ENCODE measurements at places on chromosomes 4 and X. TPM values are rescaled to one million over a fixed set of nuclear protein-coding genes. Genes with fewer than 3 reads are reported as not detected.

The GPR82 gene
- total RNA-seq: not detected

The RHOXF1 gene
- not detected for total RNA-seq

The PCDH19 gene
- total RNA-seq: not detected

The OTUD6A gene
- total RNA-seq: not detected

The MAGEB17 gene
- total RNA-seq: not detected

The MGARP gene
- 0.21 TPM for total RNA-seq

The RHOXF2B gene
- total RNA-seq: not detected

The SETD7 gene
- 19.6 TPM for total RNA-seq

The PNCK gene
- total RNA-seq: 0.36 TPM

The CCDC110 gene
- not detected for total RNA-seq

The BTC gene
- not detected for total RNA-seq

The ENPEP gene
- 0.36 TPM for total RNA-seq

The AMBN gene
- not detected for total RNA-seq

The FRMD7 gene
- total RNA-seq: not detected

- DNase-seq: no peak
These were observed 194.7 kb downstream of the CPEB2 start for GRCh38 chr4:15197005-15197404.

DNA sequence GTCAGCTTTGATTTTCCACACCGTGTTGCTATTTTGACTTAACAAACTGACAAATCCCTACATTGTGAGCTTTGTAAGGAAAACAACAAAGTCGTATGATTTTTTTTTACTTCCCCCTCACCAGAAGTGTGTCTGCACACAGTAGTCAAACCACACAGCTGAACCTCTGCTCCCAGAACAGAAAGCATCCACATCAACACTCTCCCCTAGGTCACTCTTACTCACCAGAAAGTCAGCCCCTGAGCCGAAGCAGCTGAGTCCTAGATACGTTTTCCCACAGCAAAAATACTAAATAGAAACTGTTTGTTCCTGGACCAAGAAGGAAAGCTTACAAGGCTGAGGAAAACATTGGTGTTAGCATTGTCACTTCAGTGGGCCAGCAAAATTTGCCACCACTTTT, 305.7 kb downstream of the DHX15 start:
- DNase-seq: no peak

GRCh38 chr4:161907590-161907955, 256.2 kb downstream of the FSTL5 start:
- no peak for DNase-seq

- DNase-seq: no peak
These were observed 81.6 kb downstream of the ZFX start for GRCh38 chrX:24231131-24231540.

GRCh38 chr4:76219299-76220055, 5.9 kb upstream of the SCARB2 start:
- no peak for DNase-seq

DNA sequence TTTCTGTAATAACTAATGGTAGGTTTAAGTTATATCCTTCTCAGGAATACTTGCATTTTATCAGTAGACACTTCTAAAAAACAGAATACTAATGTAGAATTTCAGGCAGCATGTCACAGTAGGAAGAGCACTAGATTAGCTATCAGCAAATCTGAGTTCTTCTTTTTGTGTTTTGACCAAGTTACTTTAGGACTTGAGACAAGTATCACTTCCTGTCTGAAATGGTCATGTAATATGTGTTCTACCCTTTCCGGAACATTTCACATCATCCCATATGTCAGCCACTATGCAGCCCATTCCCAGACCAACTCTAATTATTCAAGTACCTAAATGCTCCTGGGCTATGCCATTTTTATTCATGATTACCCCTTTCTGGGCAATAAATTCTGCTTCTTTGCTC, 401.8 kb upstream of the RPS6KA3 start:
- DNase-seq: no peak

GRCh38 chr4:55546506-55546755, 278 bp downstream of the CLOCK start:
- DNase-seq: no peak

- peak; percentile 72 for DNase-seq
These were observed 25.5 kb downstream of the IRF2 start for GRCh38 chr4:184448821-184449220.

DNA sequence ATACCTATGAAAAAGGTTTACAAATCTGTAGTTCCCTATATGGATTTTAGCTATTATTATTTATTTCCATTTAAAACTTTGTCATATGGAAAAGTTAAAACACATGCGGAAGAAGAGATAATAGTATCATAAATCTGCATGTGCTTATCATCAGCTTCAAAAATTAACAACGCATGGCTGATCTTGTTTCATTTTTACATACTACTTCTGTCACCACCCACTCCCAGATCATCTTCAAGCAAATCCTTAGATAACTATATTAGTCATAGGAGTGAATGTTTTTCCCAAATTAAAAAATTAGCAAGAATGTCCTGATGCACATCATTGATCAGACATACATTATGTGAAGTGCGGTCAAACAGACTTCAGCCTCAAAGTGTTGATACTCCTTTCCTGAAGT, 24.6 kb upstream of the MOB1B start:
- no peak for DNase-seq

GRCh38 chr4:35604724-35605123, 639.6 kb downstream of the ARAP2 start:
- DNase-seq: no peak

DNA sequence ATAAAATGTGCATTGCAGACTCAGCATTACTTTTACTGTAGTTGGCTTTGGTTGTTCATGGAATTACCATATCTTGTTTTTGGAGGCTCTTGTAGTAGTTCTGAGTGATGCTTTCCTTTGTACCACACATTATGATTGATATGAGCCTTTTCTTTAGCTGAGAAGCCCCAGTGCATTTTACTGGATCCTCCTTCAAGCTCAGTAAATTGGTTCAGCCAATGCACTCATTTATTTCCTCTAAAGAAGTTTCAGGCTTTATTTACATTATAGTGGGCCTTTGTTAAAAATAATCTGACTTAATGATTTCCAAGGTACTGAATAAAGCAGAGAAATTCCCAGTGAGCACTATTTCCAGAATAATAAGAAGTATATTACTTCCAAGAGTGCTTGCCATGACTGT, 21.8 kb downstream of the UPRT start:
- DNase-seq: no peak

- DNase-seq: no peak
These were observed 82.5 kb downstream of the GATB start for GRCh38 chr4:151678048-151678872.

DNA sequence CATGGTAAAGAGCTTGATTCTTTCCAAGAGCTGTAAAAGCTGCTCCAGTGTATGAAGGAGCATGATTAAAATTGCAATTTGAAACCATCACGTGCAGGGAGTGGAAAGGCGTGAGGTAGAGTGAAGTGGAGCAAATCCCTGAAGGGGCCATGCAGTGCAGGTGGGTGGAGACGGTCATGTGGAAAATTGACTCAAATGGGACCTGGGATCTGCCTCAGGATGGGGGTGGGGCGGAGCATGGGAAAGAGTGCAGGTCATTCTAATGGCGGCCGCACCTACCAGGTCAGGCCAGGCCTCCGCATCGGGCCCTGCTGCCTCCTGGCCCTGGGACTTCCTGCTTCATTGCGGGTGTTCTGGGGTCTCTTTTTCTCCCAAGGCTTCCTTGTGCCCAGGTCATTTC, 25.3 kb upstream of the TRIM60 start:
- no peak for DNase-seq

- DNase-seq: no peak
These were observed 420.5 kb downstream of the SLITRK2 start for GRCh38 chrX:146238173-146238572.

DNA sequence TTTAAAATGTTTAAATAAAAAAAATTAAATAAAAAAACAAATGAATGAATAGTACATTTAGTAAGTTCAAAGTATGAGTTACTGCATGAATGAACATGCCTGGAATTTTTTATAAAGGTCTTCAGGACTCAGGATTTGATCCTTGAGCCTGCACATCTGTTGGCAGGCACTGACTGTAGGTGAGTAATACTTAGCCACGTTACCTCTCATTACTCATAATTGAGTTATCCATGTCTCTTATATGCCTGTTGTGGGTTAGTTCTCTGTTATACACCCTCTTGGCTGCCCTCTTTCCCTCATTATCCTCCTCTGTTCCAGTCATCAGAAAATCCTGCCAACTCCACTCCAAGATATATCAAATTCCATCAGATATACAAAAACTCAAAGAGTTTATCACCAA, 276.0 kb downstream of the FBXW7 start:
- DNase-seq: no peak

DNA sequence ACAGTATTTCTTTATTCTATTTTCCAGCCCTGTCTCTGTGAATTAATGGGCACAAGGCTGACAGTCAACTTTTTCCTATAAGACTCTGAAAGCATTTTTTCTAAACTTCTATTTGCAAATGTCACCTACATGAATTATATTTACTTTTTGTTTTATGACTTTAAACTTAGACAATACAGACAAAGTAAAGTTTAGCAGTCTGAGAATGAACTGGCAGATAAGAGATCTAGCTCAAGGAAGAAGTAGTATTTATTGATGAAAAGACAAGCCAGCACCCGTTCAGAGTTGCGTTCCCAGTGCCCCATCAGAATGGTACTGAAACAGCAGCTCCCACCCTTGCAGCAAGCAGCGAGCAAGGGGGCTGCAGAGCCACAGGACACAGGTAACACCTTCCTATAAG, 148.5 kb downstream of the FAM13A start:
- no peak for DNase-seq

DNA sequence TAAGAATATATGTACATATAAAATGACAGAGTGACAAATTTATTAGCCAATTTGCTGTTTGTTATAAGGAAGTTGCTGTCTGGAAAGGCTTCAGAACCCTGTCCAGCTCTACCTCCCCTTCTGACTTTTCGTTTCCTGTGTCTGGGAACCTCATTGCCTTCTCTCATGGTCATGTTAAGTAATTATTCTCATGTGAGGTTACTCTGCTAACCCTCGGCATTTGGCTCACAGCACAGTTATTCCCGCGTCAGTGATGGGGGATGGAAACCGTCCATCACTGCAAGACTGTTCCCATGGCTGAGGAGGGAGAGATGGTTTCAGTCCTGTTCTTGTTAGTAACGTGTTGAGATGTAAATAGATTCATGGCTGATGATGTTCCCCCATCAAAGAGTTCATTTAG, 11.9 kb downstream of the EDNRA start:
- DNase-seq: no peak

GRCh38 chrX:114964374-114964773, 53.0 kb downstream of the IL13RA2 start:
- no peak for DNase-seq

GRCh38 chrX:10106806-10107205, 50.0 kb upstream of the CLCN4 start:
- DNase-seq: peak; percentile 83

GRCh38 chr4:19130866-19131265, 1109.3 kb upstream of the LCORL start:
- no peak for DNase-seq

- no peak for DNase-seq
These were observed 61.1 kb downstream of the CPEB2 start for GRCh38 chr4:15063341-15063740.

GRCh38 chr4:13527981-13528820, 16.1 kb downstream of the NKX3-2 start:
- DNase-seq: no peak

DNA sequence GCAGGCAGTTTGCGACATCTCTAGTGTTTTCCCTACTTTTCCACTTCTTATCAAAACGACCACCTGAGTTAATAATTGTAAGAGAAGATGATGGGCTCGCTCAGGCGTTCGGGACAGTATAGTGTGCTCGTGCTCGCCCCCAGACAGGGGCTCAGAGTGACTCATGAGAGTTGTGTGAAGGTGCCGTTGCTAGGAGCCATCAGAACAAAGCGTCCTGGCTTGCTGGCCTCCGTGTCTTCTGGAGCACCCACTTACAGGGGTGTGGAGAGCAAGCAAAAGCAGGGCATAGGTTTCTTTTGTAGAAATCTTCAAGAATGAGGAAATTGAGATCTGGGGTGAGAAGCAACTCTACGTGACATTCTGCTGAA, 73.0 kb upstream of the ADGRG2 start:
- DNase-seq: no peak

- DNase-seq: no peak
These were observed 262.0 kb downstream of the COL25A1 start for GRCh38 chr4:109040441-109040840.

DNA sequence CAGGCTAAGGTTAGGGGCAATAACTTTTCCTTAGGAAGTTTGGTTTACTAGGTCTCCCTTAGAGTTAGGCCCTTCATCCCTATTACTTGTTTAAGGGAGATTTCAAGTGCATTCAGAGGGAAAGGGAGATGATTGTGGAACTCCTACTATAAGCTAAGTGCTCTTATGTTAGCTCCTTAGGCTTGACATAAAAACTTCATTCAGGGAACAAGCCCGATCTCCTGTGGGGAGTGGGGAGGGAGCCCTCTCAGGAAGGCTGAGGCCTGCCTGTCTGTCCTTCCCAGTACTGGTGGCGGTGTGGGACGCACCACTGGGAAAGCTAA, 8.0 kb downstream of the KLF3 start:
- no peak for DNase-seq

GRCh38 chr4:55329012-55329411, 17.0 kb upstream of the SRD5A3 start:
- no peak for DNase-seq

GRCh38 chrX:115233497-115234455, at the start of gene LRCH2:
TSS of gene LRCH2 (minus strand) at chrX:115234096. CDS start at chrX:115234041, 55 bp downstream.
- no peak for DNase-seq

DNA sequence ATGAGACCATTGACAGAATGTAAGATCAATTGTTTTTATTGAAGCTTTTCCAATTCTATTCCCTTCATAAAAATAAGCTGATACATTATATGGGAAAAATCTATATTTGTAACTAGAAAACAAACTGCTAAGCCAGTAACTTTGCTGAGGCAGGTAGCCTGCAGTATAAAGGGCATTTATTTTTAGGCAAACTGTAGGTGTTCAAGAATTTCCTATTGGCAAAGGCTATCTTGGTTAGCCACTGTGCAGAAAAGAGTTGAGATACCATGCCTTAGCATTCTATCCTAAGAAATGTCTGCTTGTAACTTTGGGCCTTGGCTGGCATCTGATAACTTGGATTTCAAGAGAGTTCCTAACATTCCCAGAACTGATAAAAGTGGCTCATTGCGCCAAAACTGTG, 18.5 kb upstream of the PRRG1 start:
- no peak for DNase-seq

Measured in activated CD4-positive, alpha-beta T cell treated with anti-CD3 and anti-CD28 coated beads, Interleukin-2, amount 10 ng/mL, durations not matched to agents 24 days and 14 days (primary cell).